ENCODE measurements at places on chromosomes 1 and 21.
A peak's percentile ranks its signal among the peaks of the same experiment; 100 is the strongest.

- DNase-seq = no peak
Observed at GRCh38 chr1:95534985-95535384, 301.0 kb downstream of the RWDD3 start.

DNA sequence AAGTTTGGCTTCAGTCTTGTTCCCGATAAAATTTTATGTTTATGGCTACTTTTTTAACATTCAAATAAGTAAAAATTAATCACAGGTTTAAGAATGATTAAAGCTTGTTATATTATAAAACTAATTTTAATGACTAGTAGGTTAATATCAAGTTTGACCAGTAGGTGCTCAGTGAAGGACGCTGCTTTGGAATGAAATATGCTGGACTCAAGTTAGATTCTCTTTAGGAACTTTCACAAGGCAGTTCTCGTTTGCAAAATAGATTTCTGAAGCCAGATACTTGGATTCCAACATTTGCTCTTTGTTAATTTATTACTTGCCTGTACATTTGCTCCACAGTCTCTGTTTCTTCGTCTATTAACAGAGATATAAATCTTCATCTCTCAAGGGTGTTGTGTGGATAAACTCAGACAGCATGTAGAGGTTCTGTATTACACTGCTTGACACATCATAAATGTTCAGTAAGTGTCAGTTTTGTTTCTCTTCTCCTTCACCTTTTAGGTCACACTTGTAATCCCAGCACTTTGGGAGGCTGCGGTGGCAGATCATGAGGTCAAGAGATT, 432.8 kb upstream of the CHRM3 start:
- no peak for DNase-seq

- DNase-seq = no peak
Observed at GRCh38 chr1:41330588-41331545, 30.4 kb upstream of the FOXO6 start.

GRCh38 chr1:78339490-78339889, 151.3 kb upstream of the PTGFR start:
- DNase-seq = no peak

GRCh38 chr21:45154511-45155508, 80.4 kb downstream of the ADARB1 start:
- DNase-seq = no peak

- DNase-seq = peak; percentile 55
Observed at GRCh38 chr21:35048706-35049617, at the start of gene RUNX1. Gene RUNX1, minus strand, starts transcription at chr21:35049302.

DNA sequence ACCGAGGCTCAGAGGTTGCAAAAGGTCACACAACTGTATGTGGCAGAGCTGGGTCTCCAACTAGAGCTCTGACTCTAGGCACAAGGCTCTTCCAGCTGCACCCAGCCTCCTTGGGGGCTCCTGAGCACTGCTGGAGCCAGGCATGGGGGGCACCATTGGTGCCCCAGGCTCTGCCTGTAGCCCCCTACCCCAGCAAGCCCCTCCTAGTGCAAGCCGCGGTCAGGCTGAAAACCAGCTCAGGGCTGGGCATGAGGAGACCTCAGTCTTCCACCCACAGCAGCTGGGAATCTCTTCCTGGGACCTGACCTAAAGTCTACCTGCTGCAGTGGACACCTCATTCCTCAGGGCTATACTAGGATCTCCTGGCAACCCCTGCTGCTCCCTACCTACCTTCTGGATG, 14.6 kb downstream of the TNNT2 start:
- no peak for DNase-seq

DNA sequence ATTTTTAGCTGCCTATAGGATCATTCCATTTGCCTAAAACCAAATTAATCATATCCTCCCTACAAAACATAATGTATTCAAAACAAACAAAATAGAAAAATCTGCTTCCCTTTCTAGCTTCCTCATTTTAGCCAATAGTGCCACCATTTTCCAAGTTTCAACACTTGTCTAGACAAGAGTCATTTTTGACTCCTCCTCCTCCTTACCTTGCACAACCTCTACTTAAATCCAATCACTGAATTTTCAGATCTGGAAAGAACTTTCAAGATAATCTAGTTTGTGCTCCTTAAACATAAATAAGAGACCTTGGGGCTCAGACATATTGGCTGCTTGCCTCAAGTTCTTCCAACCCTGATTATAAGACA, 7.4 kb downstream of the STX6 start:
- DNase-seq = no peak

DNA sequence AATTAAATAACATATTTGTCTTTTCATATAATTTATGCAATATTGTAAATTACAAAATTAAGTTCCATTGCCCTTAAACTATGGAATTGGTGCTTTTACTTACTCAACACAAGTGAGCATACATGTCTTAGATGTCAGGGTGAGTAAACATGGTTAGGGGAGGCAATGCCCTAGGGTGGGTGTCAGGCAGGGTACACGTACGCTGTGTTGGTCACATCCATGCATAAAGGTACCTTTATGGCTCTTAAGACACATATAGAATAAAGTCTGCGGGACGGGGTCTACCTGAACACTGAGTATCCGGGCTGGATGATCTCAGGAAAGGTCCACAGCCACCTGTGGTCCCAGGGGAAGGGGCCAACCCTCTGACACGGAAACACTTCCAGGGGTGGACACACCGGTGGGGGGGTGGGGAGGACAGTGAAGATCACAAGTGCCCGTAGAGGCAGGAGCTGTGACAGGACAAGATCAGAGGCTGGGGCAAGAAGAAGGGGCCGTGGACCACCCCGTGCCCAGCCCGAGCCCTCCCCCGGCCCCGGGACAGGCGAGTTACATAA, 720 bp downstream of the LIN9 start:
- peak; percentile 8 for DNase-seq

DNA sequence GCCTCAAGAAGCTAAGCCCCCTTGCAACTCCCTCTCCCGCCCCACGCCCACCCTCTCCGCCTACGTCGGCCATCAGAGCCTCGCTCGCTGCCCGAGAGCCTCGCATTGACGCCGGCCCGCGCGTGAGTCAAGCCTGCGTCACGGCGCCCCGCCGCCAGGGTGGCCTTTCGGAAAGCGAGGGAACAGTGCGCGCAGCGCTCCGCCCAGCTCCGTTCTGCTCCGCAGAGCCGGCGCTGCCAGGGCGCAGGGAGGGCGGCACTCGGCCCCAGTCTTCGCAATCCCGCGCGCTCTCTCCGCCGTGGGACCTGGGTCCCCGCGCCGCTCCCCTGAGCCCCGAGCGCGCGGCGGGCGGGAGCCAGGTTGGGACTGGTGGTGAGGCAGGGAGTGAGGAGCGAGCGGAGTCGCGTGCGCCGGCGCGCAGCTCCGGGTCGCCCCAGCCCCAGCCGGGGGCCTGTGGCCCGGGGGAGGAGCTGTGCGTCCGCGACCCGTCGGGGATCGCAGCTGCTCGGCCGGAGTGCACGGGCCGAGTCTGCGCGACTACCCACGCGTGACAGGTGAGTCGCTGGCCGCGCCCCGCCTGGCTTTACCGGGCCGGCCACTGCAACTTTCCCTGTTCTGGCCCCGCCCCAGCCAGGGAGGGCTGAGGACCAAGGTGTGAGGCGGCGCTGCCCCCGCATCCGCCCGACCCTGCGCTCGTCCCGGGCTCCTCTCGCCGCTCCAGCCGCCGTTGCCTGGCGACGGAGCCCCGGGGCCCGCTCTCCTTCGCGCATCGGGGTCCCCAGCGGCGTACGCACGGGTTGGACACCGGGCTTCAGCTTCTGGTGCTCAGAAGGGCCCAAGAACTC, at the start of gene SLC6A17:
TSS of gene SLC6A17 (plus strand) at position 165 of the 845 bp plus-strand sequence. CDS start 16,436 bp downstream, outside the sequence.
- DNase-seq = no peak

DNA sequence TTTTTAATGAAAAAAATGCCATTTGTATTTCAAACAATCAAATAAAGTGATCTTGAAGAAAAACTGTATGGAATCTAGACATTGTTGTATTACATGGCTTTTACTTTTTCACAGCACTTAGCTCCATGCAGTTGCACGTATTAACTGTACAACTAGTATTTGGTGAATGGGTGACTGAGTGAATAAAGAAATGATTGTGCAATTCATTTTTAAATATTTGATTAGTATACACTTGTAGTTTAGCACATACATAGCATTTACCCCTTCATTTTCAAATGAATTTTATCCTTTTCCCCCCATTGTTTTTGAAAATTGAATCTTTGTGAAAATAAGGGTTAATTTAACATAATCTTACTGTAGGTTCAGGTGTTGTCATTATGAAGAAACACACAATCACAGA, 54.5 kb upstream of the GPR25 start:
- DNase-seq = no peak

GRCh38 chr1:155173478-155174323, at the start of gene TRIM46:
Gene TRIM46, plus strand, starts transcription at chr1:155173849. Its CDS starts 118 bp downstream, at chr1:155173967.
- DNase-seq = peak; percentile 22

GRCh38 chr21:37551993-37552355, 185.4 kb downstream of the DYRK1A start:
- DNase-seq = no peak

DNA sequence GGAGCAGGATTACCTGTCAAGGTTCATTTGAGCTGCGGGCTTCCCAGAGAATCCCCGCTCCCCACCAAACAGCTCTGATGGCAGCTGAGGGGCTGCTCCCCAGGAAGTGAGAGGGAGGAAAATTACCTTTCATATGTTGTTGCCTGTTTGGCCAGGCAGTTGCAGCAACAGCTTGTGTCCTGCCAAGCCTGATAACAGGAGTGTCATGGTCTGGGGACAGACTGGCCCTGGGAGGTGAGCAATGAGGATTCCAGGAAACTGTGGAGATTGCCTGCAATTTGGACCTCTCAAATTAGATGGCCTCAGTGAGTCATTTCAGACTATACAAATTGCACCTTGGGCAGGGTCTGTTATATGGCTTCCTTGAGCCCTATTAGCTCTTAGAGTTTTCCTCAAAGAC, 189.3 kb downstream of the PTPRU start:
- no peak for DNase-seq

- no peak for DNase-seq
Observed at GRCh38 chr1:184150776-184151531, 99.4 kb downstream of the TSEN15 start.

DNA sequence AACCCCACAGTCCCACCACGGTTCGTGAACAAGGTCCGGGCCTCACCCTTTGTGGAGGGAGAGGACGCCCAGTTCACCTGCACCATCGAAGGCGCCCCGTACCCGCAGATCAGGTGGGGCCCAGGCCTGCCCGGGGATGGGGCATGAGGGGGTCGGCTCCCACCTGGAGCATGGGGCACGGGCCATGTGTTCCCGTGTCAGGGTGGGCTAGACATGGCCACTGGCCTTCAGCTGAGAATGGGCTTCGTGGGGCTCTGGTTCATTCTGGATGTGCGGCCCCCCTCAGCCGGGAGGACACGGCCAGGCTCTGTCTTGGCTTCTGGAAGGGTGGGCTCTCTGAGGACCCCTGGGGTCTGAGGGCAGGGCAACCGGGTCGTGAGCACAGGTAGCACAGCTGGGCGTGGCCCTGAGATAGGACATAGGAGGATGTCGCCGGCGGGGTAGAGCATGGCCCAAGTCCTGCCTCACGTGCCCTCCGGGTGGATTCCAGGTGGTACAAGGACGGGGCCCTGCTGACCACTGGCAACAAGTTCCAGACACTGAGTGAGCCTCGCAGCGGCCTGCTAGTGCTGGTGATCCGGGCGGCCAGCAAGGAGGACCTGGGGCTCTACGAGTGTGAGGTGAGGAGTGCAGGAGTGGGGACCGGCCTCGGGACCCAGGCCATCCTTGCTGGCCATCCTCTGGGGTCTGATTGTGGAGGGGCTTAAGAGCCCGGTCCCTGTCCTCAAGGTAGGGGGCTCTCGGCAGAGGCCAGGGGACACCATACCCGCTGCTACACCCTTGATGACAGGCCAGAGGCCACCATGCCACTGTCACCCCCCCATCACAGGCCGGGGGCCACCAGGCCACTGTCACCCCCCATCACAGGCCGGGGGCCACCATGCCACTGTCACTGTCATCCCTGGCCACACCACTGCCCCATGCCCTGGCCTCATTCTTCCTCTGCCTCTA, 55.5 kb downstream of the TRIM11 start:
- no peak for DNase-seq

GRCh38 chr1:15578921-15579682, 5.7 kb downstream of the AGMAT start:
- peak; percentile 39 for DNase-seq

- DNase-seq = no peak
Observed at GRCh38 chr1:99737016-99737415, 29.4 kb downstream of the FRRS1 start.

DNA sequence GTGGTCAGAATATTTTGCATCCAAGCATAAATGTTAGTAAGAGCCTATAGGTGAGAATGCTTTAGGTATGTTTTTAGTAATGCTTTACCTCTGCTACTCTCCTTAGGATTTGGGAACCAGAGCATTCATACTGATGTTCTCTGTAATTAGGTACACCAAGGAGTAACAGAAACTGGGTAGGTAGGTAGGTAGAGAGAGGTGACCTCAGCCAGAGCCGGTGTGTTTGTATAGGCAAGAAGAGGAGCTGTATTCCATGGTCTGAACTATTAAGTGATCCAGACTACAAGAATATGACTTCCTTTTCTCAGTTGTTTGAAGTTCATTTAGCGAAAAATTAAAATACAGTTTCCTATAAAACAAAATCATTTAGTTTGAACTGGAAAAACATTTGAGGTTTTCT, 108.5 kb downstream of the SDCCAG8 start:
- no peak for DNase-seq

DNA sequence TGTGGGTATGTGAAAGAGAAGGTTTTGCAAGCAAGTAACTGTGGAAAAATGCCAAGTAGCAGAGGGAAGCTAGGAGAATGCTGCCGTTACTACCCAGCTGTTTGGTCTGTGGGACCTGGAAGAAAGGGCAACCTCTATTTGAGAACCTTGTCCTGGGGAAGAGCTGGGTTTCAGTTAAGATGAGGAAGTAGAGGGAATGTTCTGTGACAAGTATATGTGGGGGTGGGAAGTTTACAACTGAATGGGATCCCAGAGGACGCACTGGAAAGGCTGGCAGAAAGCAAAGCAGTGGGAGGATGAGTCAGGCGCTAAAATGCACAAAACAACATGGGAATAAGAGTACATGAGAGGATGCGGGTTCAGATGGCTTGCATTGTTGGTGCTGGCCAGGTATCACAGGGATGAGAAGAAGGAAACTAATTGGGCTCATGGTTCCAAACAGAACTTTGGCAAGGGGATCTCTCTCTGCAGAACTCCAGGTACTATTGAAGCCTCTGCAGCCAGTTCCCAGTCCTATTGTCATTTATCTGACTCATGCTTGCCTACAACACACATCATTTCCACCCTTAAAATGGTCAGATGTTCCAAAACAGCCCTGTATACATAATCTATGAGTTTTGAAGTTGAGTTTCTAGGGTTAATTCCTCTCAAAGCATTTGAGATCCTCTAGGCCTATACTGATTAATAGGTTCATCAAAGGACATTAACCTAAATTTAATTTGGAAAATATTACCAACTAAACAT, 88.5 kb upstream of the VAV3 start:
- DNase-seq = no peak

DNA sequence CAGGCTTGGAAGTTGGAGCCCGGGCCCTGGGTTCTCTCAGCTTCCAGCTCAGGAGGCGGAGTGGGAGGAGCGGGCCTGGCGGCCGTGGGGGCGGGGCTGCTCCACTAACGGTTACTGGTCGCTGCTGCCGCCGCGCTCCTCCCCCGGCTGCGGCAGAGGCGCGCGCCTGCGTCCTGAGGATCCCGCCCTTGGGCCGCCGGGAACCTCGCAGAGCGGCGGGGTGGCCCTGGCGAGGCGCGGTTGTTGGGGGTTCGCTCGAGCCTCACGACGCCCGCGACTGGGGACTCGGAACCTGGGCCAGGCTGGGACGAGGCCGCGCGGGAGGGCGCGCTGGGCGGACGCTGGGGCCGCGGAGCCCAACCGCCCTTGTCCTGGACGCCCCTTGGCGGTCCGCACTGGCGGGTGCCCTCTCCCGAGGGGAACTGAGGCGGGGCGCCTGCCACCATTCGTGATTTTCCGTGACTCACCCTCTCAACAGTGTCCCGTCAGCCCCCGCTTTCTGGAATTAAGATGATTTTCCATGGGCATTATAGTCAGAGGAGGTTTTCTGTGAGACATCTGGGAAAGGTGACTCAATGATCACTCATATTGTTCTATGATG, 34.1 kb downstream of the OR2G3 start:
- DNase-seq = peak; percentile 5

Measured in activated naive CD4-positive, alpha-beta T cell (primary cell).